Activated naive CD4-positive, alpha-beta T cell treated with anti-CD3 and anti-CD28 coated beads for 36 hours (primary cell): ENCODE measurements at places on chromosomes 6 and 20. TPM values are rescaled to one million over a fixed set of nuclear protein-coding genes. Genes with fewer than 3 reads are reported as not detected.
A peak's percentile ranks its signal among the peaks of the same experiment; 100 is the strongest.

- no peak for DNase-seq
Measured at GRCh38 chr20:49938173-49939163, 2.3 kb downstream of the RNF114 start.

Gene RBM24
- not detected for total RNA-seq

GRCh38 chr6:6798448-6798860, 209.9 kb downstream of the LY86 start:
- DNase-seq = peak; percentile 38

DNA sequence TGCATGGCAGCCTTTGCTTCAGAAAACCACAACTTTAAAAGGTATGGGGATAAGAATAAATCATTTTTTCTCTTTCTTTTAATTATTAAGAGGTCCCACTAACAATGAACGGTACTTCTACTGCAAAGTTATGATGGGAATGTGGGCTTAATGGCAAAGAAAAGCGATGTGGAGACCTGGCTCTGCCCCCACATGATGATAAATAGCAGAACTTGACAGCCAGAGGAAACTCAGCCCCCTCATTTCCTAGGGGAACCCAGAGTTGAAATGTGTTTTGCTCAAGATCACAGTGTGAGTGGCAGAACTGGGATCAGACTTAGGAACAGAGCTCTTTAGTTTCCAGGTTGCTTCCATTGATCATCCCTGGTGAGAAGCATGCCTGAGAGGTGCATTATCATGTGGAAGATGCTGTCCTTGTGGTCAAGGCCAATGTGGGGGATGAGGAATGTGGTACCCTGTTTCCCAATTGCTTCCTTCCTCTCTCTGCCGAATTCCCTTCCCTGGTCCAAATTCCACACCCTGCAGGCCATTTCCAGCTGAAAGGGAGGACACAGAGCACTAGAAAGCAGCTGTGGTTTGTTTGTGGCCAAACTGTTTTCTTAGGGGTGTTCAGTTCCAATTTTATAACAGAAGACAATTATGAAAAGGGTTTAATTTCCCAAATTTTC, 66.0 kb downstream of the BACH2 start:
- DNase-seq = no peak

DNA sequence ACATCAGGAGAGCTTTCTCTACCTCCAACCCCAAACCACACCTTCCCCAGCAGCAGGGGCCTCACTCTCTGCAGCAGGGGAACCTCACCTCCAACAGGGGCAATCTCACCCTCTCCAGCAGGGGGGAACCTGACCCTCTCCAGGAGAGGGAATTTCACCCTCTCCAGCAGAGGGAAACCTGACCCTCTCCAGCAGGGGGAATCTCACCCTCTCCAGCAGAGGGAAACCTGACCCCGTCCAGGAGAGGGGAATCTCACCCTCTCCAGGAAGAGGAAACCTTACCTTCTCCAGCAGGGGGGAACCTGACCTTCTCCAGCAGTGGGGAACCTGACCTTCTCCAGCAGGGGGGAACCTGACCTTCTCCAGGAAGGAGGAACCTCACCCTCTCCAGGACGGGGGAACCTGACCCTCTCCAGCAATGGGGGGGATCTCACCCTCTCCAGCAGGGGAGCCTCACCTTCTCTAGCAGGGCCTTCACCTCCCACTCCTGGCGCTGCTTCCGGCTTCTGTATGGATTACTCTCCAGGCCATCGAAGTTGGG, 3.1 kb downstream of the B3GALT4 start:
- no peak for DNase-seq

GRCh38 chr6:4670824-4671409, 105.3 kb upstream of the CDYL start:
- no peak for DNase-seq

DNA sequence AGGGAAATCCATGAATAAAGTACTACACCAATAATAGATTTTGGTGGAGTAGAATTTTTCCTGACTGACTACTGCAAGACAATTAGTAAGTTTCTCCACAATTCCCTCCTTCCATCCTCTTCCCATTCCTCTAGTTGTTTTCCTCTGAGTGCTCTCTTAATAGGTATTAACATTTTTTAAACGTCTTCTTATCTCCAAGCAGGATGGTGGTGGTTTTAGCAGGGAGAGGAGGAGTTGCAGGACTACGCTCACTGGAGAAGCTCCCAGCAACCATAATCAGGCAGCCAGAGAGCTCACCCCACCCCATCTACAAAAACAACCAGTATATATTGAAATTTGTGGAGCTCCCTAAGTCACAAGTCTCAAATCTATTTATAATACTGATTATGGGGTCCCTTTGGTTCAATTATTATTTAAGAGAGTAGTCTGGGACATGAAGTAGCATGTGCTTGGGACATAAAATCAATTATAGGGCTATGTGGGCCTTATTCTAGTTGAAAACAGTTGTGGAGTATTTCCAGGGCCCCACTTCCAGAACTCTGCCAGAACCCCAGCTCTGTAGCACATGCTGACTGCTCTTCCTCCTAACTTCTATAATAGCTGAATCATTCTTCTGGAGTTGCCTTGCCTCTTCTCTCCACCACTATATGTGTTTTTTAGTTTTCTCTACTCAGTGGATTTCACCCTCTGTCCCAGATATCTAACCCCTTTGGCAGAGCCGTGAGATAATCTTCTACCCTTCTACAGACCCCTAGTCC, 49.8 kb downstream of the MYB start:
- DNase-seq = no peak

DNA sequence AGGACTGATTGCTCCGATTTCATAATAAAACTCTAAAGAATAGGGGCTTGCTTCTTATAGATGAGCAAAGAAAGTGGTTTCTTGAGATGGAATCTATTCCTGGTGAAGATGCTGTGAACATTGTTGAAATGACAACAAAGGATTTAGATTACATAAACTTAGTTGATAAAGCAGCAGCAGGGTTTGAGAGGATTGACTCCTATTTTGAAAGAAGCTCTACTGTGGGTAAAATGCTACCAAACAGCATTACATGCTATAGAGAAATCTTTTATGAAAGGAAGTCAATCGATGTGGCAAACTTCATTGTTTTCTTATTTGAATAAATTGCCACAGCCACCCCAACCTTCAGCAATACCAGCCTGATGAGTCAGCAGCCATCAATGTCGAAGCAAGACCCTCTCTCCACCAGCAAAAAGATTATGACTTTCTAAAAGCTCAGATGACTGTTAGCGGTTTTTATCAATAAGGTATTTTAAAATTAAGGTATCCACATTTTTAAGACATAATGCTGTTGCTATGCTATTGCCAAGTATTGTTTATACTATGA, 12.7 kb upstream of the MTRF1L start:
- DNase-seq = no peak

Gene PRDM13
- total RNA-seq = not detected

DNA sequence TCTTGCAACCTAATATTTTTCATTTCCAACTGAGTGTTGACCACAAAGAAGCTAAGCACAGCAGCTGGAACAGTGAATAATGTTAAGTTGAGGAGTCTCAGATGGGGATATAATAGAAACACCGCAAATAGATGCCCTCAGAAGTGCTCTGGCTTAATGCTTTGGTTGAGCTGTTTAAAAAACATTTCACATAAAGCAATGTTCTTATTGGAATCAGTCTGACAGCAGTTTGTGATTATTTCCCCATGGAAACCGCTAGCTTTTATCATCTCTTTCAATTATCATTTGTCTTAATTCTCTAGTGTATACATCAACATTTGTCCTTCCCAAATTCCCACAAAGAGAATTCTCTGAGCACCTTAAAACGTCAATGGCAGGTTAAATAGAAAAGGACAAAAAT, 30.8 kb downstream of the METTL24 start:
- DNase-seq = no peak

DNA sequence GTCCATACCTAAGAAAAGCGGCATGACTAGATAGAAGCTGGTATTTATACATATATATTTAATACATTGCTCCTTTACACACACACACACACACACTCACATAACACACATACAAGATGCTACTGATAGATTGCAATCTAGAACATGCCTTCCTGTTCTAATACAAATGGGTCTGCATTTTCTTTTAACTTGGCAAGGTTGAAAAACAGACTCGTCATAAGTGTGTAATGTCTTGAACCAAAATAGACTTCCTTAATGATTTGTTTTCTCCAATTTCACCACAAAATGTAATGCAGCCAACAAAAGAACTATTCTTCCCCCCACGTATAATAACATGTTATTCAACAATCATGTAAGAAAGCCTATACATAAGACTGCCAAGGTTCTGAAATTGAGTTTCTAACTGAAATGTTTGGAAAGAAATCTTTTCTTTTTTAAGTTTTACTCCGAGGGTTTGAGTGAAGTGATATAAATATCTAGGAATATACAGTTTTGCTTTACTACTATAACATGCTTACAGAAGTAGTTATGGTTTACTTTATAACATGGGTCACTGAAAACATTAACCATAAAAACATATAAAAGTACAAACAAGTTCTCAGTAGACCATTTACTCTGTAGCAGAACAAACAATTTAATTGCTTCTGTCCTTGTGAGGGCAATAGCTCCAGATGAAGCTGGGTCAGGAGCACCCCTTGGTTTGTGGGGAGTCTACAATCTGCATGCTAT, 207.5 kb downstream of the FOXC1 start:
- no peak for DNase-seq

- DNase-seq = peak; percentile 70
Measured at GRCh38 chr6:391559-392440, at the start of gene IRF4. Gene IRF4, plus strand, starts transcription at chr6:391752. Its CDS starts 1,401 bp downstream, at chr6:393153.

GRCh38 chr6:145814035-145814500, 527 bp downstream of the FBXO30 start:
- DNase-seq = no peak

GRCh38 chr6:130932921-130933320, 105.7 kb downstream of the SMLR1 start:
- DNase-seq = no peak

Gene EYS
- not detected for total RNA-seq

DNA sequence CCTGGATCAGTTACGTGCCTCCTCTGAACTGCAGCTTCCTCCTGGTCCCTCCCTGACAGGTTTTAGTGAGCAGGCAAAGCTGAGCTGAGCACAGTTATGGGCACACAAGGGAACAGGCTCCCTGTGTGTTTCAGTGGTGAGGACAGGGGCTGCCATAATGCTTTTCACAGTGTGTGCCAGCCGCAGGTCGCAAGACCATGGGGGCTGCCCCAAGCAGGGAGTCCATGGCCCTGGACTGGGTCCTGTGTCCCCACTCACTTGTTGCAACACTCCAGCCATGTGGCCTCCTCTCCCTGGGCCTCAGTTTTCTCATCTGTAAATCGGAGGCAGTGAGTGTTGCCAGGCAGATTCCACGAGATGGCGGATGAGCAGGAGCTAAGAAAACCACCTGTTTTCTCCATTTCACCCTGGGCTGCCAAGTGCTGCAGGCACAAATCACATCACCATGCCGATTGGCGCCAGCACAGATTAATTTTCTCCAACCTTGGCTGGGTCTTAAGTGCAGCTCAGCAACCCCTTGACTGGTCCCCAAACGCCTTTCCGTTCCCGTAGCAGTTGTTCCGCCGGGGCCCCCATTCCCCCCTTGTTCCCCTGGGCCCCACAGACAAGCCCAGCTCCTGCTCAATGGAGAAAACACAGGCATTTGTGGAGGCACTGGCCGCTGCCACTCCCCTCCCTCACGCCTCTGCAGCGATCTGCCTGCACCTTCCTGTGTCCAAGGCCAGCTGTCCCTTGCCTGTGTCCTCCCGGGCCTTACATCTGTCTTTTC, 57.1 kb upstream of the NNAT start:
- no peak for DNase-seq

Gene EDN3
- total RNA-seq = not detected

Gene VSX1
- total RNA-seq = not detected

DNA sequence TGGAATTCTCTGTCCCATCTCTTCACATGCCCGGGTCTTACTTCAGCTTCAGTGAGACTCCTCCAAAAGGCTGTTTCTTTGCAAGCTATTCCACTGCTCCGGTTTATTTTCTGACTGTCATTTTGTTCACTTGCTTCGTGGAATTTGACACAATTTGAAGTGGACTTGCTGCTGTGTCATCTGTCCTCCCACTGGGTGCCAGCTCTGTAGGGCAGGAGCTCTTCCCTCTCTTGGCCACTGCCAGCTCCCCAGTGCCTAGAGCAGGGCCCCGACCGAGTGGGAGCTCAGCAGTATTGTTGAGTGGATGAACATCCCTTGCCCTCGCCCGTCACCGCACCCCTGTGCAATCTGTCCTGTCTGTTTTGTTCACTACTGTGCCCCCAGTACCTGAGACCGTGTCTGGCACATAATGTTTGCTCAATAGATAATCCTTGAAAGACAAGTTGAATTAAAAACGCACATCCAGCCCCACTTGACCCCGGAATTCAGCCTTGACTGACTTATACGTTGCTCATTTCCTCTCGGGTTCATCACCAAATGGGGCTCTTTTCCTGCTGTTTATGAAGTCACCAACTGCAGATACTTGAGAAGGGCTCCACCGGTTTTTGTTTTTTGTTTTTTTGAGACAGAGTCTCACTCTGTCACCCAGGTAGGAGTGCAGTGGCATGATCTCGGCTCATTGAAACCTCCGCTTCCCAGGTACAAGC, 170.3 kb upstream of the KCNG1 start:
- no peak for DNase-seq

- DNase-seq = no peak
Measured at GRCh38 chr6:11356404-11357155, 124.1 kb upstream of the NEDD9 start.

DNA sequence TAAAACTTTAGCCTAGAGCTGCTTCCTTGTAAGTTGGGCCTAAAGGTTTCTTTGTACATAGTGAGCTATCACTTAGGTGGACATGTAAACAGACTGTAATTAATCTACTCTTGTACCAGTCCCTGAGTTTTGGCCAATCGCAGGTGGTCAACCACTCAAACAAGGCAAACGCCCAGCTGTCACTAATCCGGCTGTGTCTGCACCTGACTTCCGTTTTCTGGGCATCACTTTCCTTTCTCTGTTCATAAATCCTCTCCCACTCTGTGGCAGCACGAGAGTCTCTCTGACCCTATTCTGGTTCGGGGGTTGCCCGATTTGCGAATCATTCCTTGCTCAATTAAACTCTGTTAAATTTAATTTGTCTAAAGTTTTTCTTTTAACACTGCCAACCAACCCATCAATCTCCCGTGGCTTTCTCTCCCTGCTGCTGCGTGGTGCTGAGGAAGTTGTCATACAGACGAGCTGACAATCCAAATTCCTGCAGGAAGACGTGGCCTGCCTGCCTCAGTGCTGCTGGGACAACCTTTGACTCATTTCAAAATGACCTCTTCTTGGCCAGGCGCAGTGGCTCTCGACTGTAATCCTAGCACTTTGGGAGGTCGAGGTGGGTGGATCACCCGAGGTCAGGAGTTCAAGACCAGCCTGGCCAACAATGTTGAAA, 206.3 kb downstream of the QKI start:
- no peak for DNase-seq

DNA sequence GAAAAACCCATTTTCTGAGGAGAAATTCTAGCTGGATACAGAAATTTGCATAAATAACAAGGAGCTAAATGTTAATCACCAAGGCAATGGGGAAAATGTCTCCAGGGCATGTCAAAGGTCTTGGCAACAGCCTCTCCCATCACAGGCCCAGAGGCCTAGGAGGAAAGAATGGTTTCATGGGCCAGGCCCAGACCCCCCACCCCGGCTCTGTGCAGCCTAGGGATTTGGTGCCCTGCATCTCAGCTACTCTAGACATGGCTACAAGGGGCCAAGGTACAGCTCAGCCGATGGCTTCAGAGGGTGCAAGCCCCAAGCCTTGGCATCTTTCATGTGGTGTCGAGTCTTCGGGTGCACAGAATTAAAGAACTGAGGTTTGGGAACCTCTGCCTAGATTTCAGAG, 321.2 kb upstream of the ID4 start:
- DNase-seq = no peak

Gene SYTL3
- 120 TPM for total RNA-seq

- no peak for DNase-seq
Measured at GRCh38 chr6:77440206-77440976, 22.9 kb downstream of the HTR1B start.

Gene FUCA2
- 7.7 TPM for total RNA-seq

- no peak for DNase-seq
Measured at GRCh38 chr6:44131892-44132291, 4.5 kb downstream of the TMEM63B start.
